ENCODE measurements at places on chromosomes 5 and 9. TPM values are rescaled to one million over a fixed set of nuclear protein-coding genes. Genes with fewer than 3 reads are reported as not detected.

AK8 gene
- 0.89 TPM for total RNA-seq

TMC1 gene
- 0.05 TPM for total RNA-seq

ENTPD8 gene
- total RNA-seq = 0.13 TPM

SERINC5 gene
- 9.0 TPM for total RNA-seq

KCNV2 gene
- total RNA-seq = not detected

Measured in A549 treated with DMSO at 1 μM for 4 hours (cell line).